ENCODE measurements at places on chromosomes 4 and X.

DNA sequence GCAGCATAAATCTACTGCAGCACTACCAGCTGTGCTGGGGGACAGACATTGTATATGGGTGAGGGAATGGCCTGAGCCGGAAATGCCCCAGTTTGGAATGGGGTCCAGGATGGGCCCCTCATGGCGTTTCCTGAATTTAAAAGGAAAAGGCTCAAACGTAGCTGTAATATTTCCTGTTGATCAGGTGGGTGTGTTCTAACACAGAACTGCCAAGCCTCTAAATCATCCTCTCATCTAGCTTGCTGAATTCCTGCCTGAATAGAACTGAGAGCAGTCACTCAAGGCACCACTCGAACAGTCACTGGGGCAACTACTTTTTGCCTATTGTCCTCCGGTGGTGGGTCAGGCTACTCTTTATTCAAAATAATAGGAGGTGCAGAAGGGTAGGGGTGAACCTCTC, 28.7 kb downstream of the ADH6 start:
- DNase-seq = no peak

DNA sequence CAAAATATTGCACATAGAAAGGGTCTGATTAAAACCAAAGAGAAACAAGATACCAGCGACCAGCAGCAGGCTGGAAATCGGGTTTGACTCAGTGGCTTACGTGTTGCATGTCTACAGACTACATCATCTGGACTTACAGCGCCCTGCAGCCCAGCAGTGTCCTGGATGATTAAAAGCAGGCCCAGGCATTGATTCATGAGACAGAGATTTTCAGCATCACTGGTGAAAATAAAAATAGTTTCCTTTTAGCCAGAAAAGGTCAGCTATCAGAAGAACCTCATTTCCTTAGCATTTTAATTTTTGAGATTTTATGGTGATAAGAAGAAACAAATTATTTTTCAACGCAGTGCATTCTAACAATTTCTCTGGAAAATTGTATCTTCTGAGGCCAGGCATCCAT, 190.6 kb downstream of the PTTG2 start:
- DNase-seq = no peak

DNA sequence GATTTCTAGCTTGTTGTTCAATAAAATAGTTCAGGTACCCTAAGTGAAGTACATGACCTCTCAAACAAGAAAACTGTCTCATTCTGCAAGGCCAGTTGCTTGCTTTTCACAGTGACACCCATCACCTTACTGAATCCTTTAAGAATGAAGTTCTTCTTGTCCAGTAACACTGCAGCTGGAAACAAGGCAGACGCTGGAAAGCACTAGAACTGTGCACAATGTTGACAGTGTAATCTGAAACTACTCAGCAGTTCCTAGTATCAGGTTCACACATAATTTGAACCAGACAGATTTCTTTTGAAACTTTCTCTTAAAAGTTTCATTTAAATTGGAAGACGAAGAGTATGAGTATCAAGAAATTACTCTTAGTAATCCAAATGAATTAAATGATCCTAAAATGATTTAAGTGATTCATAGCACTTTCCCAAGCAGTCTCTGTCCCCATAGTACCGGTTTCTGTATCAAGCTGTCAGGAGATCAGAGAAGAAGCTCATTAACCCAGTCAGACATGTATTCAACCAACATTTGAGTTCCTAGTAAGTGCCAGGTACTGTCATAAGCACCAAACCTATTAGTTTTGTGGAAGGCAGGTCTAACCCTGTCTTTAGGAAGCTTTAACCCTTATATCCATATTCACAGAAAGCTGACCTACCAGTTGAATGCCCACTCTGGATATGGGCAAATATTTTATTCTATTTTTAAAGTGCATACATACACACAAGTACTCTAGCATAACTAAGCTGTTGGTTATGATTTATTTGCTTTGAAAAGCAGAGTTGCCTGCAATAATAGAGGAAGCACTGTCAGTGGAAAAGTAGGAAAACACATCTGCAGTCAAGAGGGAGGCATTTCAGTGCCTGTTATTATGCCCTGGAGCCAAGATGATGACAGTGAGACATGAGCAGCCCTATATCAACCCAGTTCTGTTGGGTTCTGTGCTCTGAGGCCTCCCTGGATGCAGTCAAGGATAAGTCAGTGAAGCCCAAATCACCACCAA, 63.6 kb downstream of the PALLD start:
- DNase-seq = no peak

DNA sequence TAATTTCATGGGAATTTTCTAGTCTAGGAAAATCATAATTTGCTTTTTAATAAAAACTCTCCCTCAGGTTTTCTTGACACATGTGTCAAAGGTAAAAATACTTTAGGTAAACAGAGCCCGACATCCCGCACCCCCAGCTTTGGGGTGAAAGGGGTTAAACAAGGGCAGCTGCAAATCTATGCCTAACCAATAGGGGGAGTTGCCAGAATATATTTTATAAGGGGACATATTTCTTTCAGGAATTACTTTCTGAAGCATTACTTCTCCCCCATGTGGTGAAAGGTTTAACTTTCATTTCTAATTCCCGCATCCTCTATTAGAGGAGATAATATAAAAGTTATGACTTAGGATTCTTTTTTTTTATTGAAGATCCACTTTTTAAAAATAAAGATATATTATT, 53.9 kb upstream of the HEPH start:
- DNase-seq = no peak

DNA sequence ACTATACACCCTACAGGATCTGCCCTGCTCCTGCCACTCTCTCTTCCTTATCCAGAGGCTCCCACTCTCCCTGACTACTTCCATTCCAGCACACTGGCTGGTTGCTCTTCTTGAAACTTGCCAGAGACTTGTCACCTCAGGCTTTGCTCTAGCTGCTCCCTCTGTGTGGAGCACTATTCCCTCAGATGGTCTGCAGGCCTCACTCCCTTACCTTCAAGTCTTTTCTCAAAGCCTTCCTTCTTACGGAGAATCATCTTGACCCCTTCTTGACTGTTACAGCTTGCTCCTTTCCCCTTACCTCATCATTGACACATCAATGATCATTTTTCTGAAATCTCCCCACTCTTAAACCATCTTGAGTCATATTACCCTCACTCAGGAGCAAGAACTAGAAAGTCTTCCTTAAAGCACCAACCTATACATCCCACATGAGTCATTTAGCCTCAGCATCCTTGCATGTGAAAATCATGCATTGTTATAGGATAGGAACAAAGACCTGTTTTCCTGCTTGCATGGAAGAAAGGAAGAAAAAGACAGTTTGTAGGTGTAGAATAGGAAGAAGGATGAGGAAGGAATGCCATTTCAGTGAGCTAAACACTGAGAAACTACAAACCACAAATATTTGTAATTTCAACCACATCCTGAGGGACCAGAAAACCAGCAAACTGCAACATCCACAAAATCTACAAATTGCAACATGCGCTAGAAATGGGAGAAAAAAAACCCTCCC, 55.7 kb downstream of the ANTXR2 start:
- DNase-seq = no peak

DNA sequence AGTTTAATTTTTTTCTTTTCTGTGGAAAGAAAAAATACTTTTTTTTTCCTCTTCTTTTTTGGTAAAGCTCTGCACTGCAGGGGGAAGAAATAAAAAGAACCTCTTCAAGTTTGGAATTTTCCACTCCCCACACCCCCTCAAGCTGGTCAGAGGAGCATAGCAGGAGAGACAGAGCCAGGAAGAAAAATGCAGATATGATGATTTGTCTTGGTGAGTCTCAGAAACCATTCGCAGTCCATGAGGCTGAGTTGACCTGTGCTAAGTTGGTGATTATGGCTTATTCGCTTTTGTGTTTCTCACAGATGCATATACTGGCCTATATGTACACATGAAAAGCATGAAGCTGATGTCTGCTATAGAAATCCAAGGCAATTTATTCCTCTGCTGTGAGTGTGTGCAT, 205.9 kb downstream of the LDB2 start:
- no peak for DNase-seq

DNA sequence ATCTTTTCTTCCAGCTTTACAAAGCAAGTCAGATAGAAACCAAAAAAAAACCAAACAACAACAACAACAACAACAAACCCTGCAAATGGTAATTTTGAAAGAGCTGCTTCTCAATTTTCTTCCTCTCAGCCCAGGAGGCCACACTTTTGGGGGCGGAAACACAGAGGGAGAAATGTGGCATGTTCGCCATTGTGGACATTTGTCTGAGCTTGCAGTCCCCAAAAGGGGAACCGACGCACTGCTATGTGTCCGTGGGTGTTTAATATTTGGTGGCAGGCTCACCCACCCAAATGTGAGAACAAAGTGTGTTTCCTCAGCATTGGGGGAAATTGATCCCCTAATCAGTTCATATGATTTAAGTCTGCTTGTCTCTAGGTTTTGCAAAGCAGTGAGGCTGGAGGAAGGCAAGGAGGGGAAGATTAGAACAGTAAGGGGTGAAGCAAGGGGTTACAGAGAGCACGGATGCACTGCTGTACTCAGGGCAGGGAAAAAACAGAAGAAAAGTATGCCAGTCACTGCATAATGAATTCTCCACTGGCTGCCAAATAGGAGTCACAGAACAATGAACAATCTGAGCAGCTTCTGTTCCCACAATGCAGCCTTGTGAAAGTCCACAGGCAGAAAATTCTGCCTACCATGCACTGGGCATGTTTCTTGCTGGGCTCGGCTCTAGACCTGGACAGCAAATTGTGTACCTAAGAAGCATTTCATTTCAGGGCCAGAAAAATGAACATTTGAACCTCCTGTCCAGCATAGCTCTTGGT, 74.7 kb upstream of the GPM6B start:
- DNase-seq = no peak

- no peak for DNase-seq
These were observed 26.4 kb downstream of the GRIA2 start for GRCh38 chr4:157246964-157247363.

GRCh38 chr4:45147866-45148265, 421.5 kb upstream of the GNPDA2 start:
- no peak for DNase-seq

GRCh38 chrX:11188664-11189063, 77.5 kb downstream of the HCCS start:
- no peak for DNase-seq

- no peak for DNase-seq
These were observed 27.0 kb downstream of the ENPP6 start for GRCh38 chr4:184190711-184191110.

DNA sequence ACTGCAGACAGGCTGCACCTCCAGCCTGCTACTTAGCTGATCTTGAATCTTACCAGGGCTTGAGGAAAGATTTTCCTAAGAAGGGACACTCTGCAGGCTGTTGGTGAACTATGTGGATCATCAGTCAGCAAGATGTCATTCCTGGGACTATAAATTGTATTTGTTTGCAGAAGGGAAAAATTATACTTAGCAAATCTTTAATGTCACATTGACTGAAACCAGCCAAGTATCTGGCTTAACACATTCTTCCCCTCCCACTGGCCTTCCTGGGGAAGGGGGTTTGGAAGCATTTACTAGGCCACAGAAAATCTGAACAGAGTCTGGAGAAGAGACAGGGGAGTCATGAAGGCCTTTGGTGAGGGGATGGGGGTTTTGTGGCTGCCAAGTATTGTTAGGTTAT, 156.7 kb upstream of the EOLA2 start:
- no peak for DNase-seq

- no peak for DNase-seq
These were observed 20.3 kb downstream of the FGF13 start for GRCh38 chrX:138691186-138691585.

DNA sequence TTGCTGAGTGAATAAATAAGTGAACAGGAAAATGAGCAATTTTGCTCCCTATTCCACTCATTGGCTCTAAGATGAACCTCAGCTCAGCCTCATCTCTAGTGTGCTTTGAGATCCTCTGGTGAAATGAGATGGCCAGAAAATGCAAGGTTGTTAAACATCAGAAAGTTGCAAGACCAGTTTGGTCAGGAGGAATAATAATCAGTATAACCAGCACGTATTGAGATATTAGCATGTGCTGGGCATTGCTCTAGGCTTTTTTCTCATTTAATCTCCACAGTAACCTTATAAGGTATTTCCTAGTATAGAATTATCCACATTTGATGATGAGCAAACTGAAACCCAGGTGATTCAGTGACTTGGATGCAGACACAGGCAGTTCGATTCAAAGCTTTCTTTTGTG, 110.5 kb upstream of the PAK3 start:
- DNase-seq = peak; percentile 8

DNA sequence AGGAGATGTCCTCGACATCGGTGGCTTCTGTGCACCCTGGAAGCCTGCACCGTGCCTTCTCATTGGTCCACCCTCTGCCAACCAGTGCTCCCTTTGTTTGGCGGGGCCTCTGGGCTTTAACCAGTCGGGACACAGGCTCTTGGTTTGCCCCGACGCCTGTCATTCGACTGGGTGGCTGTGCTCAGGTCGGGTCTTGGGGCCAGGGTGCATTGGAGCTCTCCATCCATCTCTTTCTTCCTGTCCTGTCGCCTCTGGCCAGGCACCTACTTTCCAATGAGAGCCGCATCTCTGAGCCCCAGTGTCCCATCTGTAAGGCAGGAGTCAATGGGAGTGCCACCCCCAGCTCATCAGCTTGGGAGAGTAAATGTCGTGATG, 37.2 kb upstream of the NHSL2 start:
- no peak for DNase-seq

- DNase-seq = peak; percentile 15
These were observed 82.0 kb upstream of the CLDN34 start for GRCh38 chrX:9885150-9885549.

- DNase-seq = no peak
These were observed 103.6 kb downstream of the SORBS2 start for GRCh38 chr4:185708348-185708747.

- DNase-seq = no peak
These were observed 1108.2 kb downstream of the PCDH18 start for GRCh38 chr4:136424052-136424451.

- DNase-seq = no peak
These were observed 220.6 kb upstream of the S100G start for GRCh38 chrX:16429406-16429805.

DNA sequence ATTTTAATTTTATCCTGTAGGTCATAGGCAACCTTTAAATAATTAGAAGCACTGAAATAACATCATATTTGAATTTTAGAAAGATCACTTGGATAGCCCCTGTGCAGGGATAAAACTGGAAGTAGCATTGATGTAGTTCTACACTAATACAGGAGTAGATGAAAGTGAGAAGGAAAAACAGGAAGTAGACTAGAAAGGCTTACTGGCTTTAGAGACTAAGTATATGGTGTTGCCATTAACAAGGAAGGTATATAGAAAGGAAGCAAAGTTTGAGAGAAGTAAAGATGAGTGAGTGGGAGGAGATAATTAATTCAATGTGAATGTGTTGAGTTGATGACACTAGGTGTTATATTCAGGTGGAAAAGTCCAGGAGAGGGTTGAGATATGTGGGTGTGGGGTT, 73.1 kb upstream of the EPGN start:
- DNase-seq = no peak

DNA sequence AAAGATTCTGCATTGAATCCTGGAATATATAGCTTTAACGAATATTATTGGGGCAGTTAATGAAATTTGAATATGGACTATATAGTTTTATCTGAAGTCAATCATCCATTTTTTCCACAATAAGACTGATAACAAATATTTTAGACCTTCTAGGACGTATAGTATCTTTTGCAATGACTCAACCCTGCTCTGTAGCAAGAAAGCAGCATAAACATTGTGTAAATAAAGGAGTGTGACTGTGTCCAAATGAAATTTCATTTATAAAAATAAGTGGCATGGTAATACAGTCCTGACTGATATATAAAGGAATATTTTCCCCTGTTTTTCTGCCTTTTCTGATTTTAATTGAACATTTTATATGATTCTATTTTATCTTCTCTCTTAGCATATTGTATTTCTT, 947.7 kb upstream of the SLIT2 start:
- DNase-seq = no peak

GRCh38 chrX:84046403-84046984, 141.5 kb downstream of the RPS6KA6 start:
- DNase-seq = no peak
